Large intestine (tissue), 12 donors: ENCODE measurements at places on chromosomes 1 and 21. TPM values are rescaled to one million over a fixed set of nuclear protein-coding genes. Genes with fewer than 3 reads are reported as not detected.
A peak's percentile ranks its signal among the peaks of the same experiment; 100 is the strongest.

HTR6 gene
- 0.07 TPM for polyA plus RNA-seq

CLSTN1 gene
- 66.2 TPM for polyA plus RNA-seq

TRABD2B gene
- polyA plus RNA-seq: 3.0 TPM

AMY2A gene
- polyA plus RNA-seq: not detected

ADGRB2 gene
- 56.1 TPM for polyA plus RNA-seq

NID1 gene
- 76.0 TPM for polyA plus RNA-seq

WDR64 gene
- polyA plus RNA-seq: 0.03 TPM

NTNG1 gene
- 4.9 TPM for polyA plus RNA-seq

DNA sequence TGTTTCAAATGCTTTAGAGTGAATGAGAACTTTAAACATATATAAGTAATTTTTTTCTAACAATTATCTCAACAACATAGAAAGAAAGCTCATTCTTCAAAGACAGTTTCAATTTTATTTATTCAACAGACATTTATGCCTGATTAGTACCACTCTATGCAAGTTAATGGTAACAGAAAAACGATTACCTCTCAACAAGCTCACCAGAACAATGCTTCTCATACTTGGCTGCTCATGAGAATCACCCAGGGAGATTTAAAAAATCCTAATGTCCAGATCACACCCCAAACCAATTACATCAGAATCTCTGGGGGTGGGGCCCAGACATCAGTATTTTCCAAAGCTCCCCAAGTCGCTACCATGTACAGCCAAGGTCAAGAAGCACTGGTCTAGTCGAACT lies 312.4 kb downstream of the PAPPA2 start:
- DNase-seq: no peak
- H3K4me1 ChIP-seq: no peaks in the 10 kb centered on the region
- H3K4me3 ChIP-seq: no peak overlapping the region
- no peaks in the 10 kb centered on the region for H3K36me3 ChIP-seq

- peaks cover 57% of the 10 kb centered on the region for H3K36me3 ChIP-seq
- H3K27ac ChIP-seq: no peak overlapping the region
- no peaks in the 10 kb centered on the region for H3K27me3 ChIP-seq
- H3K4me1 ChIP-seq: peaks cover 10% of the 10 kb centered on the region
- no peak for DNase-seq
- no peak overlapping the region for H3K4me3 ChIP-seq
Observed at GRCh38 chr1:21867451-21867996, 55.5 kb downstream of the LDLRAD2 start.

DNA sequence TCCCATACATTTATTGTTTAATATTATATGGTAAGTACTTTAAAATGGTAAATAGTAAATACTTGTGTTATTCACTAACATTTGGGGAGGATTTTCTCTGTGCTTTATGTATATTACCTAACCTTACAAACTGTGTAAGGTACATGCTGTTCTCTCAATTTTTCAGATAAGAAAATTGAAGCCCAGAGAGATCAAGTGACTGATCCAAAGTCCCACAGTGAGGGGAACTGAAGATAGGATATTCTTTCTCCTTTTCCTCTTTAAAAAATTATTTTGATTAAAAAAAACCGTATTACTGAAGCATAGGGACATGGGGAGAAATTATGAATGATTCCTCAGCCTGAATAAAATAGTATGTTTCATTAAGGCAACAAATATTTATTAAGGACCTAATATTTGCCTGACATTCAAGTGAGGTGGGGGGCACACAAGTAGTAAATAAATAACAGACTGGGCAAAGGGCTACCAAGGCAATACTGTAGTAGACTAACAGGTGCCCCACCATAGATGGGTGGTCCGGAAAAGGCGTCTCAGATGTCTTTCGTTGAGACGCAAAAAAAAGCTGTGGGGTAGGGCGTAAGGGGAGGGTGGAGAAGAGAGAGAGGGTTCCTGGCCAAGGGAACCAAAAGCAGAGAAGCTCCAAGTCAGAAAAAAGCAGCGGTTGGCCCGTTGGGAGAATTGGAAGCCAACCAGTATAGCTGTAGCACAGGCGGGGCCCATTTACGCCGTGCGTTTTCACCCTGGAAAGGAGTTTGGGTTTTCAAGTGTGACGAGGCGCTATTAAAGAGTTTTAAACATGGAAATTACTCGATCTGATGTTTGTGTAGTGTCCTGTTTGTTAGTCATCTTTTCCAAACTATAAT lies 944 bp upstream of the AGO3 start:
- peak overlapping the region; percentile 95 for H3K27ac ChIP-seq
- peaks cover 20% of the 10 kb centered on the region for H3K4me1 ChIP-seq
- DNase-seq: no peak
- no peaks in the 10 kb centered on the region for H3K27me3 ChIP-seq
- H3K4me3 ChIP-seq: peak overlapping the region; percentile 84

- no peak overlapping the region for H3K4me3 ChIP-seq
- peak overlapping the region; percentile 90 for H3K27ac ChIP-seq
- peak; percentile 66 for DNase-seq
- no peaks in the 10 kb centered on the region for H3K27me3 ChIP-seq
- H3K36me3 ChIP-seq: peaks cover 18% of the 10 kb centered on the region
- H3K4me1 ChIP-seq: peaks cover 29% of the 10 kb centered on the region
Observed at GRCh38 chr1:27785781-27786455, 12.9 kb downstream of the STX12 start.

GRCh38 chr1:29584776-29585175 lies 348.5 kb downstream of the PTPRU start:
- no peaks in the 10 kb centered on the region for H3K36me3 ChIP-seq
- no peak overlapping the region for H3K4me3 ChIP-seq
- no peaks in the 10 kb centered on the region for H3K27me3 ChIP-seq
- no peaks in the 10 kb centered on the region for H3K4me1 ChIP-seq

GRCh38 chr1:94265011-94265422 lies 27.6 kb upstream of the ARHGAP29 start:
- no peaks in the 10 kb centered on the region for H3K36me3 ChIP-seq
- no peak overlapping the region for H3K4me3 ChIP-seq
- H3K27me3 ChIP-seq: no peaks in the 10 kb centered on the region

DNA sequence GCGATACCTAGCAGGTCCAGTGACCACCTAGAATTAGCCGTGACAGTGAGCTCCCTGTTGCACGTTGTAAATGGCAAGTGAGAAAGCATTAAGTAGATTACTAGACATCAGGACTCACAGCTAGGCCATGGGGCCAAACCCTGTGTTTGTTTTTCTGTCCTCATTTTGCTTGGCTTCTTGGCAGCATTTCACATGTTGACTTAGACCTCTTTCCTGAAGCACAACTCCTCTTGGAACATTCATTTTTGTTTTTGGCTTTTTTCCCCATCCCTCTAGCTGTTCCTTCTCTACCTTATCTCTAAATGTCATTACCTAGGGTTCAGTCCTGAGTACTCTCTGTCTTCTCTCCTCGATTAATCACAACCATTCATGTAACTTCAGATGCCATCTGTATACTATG lies 16.9 kb upstream of the PTPN14 start:
- no peak overlapping the region for H3K4me3 ChIP-seq
- H3K27ac ChIP-seq: no peak overlapping the region
- no peaks in the 10 kb centered on the region for H3K36me3 ChIP-seq
- no peaks in the 10 kb centered on the region for H3K27me3 ChIP-seq
- DNase-seq: no peak
- H3K4me1 ChIP-seq: no peaks in the 10 kb centered on the region

DNA sequence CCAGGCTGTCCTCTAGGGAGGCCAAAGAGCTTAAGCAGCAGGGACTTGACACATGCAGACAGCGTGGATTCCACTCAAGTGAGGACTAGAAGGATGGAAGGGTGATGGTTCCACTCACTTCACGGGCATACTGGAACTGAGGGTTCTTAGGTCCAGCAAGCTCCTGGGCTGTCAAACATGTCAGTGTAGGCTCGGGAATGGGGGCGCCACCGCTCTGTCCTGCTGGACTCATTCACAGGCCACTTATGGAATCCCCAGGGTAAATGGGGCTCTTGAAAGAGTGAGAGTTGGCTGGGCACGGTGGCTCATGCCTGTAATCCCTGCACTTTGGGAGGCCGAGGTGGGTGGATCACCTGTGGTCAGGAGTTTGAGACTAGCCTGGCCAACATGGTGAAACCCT lies 27.7 kb upstream of the CSF3R start:
- DNase-seq: no peak
- H3K27me3 ChIP-seq: no peaks in the 10 kb centered on the region
- no peak overlapping the region for H3K4me3 ChIP-seq
- H3K4me1 ChIP-seq: no peaks in the 10 kb centered on the region

DNA sequence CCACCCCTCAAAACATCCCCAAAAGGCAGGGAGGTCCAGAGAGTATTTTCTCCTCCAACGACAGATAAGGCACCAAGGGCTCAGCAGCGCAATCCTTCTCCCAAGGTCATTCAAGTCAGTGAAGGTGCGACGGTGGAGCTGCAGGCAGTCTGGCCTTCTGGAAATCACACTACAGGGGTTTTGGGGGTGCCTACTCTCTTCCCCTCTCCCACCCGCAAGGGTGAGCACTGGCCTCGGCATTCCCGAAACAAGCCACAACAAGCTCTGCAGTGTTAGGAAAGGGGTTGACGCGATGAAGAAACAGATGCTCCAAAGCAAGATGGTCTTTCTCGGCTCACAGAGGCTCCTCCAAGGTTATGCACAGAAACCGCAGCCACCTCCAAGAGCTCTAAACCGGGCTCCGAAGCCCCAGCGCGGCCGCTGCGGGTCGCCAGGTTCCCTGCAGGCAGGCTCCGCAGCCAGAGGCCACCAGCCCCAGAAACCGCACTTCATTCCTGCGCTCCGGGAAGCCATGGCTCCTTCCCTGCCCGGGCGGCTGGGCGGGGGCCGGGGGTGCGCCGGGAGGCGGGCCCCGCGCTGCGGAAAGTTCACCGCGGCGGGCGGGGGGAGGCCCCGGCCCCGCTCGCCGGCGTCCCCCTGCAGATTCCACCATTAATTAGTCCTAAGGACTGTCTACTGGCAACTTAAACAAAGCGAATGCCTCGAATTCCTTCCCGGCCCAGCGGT lies 1.1 kb downstream of the LUZP1 start:
- no peaks in the 10 kb centered on the region for H3K27me3 ChIP-seq
- peaks cover 34% of the 10 kb centered on the region for H3K4me1 ChIP-seq
- DNase-seq: peak; percentile 33
- peak overlapping the region; percentile 86 for H3K27ac ChIP-seq

DNA sequence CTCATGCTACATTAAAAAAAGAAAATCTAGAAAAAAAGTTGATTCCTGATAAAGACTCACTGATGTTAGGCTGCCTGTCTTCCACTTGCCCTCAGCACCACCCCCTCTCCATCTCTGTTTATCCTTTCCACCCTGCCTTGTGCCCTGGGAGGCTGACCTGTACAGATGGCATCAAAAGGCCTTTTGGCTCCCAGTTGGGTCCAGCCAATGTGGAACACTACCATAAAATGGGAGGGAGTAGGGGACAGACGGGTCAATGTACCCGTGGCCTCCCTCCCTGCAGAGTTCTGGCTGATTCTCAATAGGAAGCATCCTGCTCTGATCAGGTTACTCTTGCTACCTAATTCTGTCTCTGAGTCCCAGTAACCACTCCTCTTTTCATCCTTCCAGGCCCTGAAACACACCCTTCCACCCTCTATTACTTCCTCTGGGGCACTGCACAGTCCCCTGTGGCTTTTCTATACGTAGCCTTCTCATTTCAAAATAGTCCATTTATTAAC lies 300.0 kb downstream of the HHIPL2 start:
- DNase-seq: no peak
- H3K27ac ChIP-seq: no peak overlapping the region
- no peaks in the 10 kb centered on the region for H3K4me1 ChIP-seq
- H3K36me3 ChIP-seq: no peaks in the 10 kb centered on the region
- no peak overlapping the region for H3K4me3 ChIP-seq

DNA sequence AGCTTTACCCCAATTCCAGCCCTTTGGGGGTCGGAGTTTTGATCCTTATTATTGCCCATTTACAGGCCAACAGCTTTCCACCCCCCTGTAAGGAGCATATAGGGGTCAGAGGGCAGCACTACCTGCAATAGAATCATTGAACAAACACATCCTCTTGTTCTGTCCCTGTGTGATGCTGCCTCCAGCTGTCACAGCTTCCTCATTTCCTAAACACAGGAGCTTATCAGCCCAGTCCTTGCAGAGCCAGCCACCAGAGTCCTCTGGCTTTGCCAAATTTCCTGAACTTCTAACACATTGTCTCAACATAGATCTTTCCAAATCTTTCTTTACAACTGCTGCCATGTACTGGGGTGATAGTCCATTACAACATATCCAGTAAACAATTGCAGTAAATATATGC lies 32.8 kb upstream of the PTBP2 start:
- H3K27ac ChIP-seq: no peak overlapping the region
- H3K27me3 ChIP-seq: no peaks in the 10 kb centered on the region
- no peak overlapping the region for H3K4me3 ChIP-seq

GRCh38 chr1:45660336-45660735 lies 26.0 kb downstream of the GPBP1L1 start:
- H3K4me1 ChIP-seq: peaks cover 19% of the 10 kb centered on the region
- no peak overlapping the region for H3K4me3 ChIP-seq
- H3K27me3 ChIP-seq: no peaks in the 10 kb centered on the region
- H3K27ac ChIP-seq: no peak overlapping the region

GRCh38 chr1:115105831-115106230 lies 16.5 kb upstream of the TSPAN2 start:
- no peak overlapping the region for H3K4me3 ChIP-seq
- H3K27me3 ChIP-seq: no peaks in the 10 kb centered on the region
- peaks cover 8% of the 10 kb centered on the region for H3K4me1 ChIP-seq
- no peak overlapping the region for H3K27ac ChIP-seq

DNA sequence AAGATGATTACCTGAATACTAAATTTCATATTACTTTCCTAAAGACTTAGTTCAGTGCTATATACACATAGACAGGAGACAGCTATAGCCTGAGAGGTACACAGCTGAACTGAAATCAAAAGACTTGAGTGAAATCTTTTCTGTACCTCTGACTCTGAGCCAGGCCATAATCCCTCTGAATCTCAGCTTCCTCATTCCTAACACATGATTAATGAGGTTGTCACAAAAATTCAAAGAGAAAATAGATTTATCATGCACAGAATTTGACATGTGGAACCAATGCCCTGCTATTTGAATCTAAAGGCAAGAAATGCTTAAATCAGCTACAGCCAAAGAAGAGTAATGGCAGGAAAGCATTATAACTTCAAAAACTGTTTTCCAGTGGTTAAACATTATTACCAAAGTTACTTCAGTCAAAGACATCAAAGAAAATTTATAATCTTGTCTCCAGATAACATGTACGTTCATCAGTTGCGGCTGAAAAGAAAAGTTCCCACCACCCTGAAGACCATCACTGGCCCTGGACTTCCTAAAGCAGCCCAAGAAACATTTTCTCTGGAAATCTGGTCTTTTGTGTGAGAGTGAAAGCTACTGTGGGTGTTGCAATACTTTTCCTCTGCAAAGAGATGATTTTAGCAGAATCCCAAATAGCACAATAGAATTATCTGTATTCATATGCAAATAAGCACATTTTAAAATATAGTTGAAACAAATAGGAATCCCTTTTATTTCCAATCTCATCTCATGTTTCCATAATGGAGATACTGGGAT lies 13.8 kb upstream of the ATP1A1 start:
- no peak overlapping the region for H3K4me3 ChIP-seq
- no peaks in the 10 kb centered on the region for H3K36me3 ChIP-seq
- peak overlapping the region; percentile 71 for H3K27ac ChIP-seq
- peak; percentile 42 for DNase-seq
- no peaks in the 10 kb centered on the region for H3K27me3 ChIP-seq

- H3K27me3 ChIP-seq: no peaks in the 10 kb centered on the region
- H3K4me3 ChIP-seq: no peak overlapping the region
- H3K4me1 ChIP-seq: no peaks in the 10 kb centered on the region
Observed at GRCh38 chr1:41878495-41878894, 40.2 kb downstream of the HIVEP3 start.
